Right atrium auricular region (tissue), 2 donors: ENCODE measurements at places on chromosomes 5 and 9. TPM values are rescaled to one million over a fixed set of nuclear protein-coding genes. Genes with fewer than 3 reads are reported as not detected.

The NDFIP1 gene
- 75.0 TPM for total RNA-seq

The SOX30 gene
- not detected for total RNA-seq

The GLRA1 gene
- total RNA-seq = not detected

The KIF4B gene
- not detected for total RNA-seq

The GRXCR2 gene
- total RNA-seq = 0.24 TPM

DNA sequence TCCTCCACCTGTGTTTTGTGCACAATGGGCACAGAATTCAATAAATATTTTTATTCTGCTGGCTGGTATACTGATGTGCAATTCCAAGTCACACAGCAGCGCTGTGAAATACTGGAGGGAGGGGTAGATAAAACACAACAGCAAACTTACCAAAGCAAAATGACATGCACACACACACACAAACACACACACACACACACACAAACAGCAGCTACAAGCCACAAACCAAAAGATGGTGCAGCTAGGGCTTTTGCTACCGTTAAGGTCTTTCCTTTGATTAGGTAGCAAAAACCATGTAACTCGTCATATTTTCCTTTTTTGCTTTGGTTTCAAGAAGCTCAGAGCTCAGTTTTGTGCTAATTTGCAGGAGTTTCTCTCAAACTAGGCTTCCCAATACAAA lies 1.8 kb upstream of the TBCA start:
- no peak for DNase-seq

- no peak for DNase-seq
These were observed 19.6 kb upstream of the RUSC2 start for GRCh38 chr9:35470340-35470739.

DNA sequence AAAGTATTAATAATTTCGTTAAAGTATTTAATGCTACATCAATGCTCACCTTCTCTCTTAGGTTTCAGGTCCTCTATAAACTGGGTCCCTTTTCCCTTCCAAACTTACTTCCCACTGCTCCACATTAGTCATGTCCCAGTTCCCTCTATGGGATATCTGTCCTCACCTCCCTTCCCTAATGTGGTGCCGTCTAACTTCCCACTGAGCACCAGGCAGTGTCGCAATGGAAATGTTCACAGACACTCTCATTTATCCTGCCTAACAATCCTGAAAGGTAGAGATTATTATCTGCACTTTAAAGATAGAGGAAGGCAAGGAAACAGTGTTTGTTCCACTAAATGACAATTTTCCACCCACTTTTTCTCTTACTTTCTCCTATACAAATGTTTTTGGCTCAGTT lies 329.7 kb downstream of the CWC27 start:
- no peak for DNase-seq

DNA sequence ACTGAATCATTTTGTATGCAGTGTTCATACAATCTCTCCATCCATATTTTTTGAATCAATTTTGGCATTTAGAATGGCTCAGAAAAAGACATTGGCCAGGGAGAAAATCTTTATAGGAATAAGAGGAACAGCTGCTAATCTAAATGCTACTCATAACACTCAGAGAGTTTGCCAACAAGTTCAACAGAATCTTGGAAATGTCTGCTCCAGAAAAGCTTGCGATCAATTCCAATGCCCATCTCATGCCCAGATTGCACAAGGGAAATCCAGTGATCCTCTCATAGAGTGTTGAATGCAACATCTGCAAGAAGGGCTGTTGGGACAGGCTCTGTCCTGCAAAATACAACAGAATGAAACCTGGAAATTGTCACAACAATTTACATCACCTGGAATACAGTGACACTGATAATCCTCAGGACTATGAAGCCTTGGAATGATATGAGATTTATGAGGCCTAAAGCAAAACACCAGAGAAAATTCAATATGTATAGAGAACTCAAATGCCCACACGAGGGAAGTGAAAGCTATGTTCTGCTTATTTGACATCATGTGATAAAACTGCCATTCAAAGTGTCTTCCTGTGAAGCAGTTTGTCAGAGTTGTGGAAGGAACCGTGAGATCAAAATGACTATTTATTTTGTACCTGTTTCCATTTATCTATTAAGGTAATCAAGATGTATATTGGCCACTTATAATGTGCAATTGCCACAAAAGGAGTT lies 190.1 kb downstream of the PARP8 start:
- no peak for DNase-seq

GRCh38 chr5:159560088-159560487 lies 229.8 kb upstream of the IL12B start:
- DNase-seq = no peak

DNA sequence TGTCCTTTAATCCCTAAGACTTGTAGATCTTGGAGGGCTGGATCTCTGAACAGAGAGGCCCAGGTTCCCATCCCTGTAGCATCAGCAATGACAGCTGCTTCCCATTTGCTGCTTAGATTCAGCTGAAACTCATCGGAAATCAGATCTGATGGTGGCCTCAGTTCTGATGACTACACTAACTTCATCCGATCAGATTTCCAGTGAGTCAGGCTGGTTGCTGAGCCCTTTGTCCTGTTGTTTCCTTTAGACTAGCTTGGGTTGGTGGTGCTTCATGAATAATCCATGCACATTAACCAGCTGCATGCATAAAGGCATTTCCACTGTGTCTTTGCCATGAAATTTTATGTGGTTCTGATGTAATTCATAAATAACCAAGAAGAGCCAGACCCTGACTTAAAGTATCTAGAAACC lies 195.2 kb upstream of the TUT7 start:
- DNase-seq = no peak
